ENCODE measurements at places on chromosomes 3 and 15.

DNA sequence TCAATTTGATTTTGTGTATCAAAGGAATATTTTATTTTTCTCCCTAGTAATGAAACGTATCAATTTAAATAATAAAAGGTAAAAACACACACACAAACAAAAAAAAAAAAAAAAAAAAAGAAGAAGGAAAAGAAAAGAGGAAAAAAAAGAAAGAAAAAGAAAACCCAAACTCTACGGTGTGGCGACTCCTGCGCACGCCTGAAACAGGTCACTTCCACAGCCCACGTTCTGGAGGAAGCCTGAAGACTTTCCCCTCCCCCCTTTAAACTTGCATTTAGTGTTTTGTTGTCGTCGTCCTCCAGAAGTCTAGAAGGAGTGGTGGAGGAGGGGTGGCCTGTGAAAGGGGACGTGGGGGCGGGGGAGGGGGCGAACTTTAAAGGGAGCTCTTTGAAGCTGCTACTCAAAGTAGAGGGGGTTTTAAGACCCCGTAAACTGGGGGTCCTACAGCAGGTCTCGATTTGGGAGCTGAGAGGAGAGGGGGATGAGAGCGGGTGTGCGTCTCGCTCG lies 2.3 kb upstream of the TLE3 start:
- no peak for DNase-seq

- DNase-seq: no peak
These were observed 4.6 kb downstream of the GRM2 start for GRCh38 chr3:51711352-51712037.

GRCh38 chr15:71685420-71685993 lies 124.8 kb upstream of the NR2E3 start:
- peak; percentile 47 for DNase-seq

DNA sequence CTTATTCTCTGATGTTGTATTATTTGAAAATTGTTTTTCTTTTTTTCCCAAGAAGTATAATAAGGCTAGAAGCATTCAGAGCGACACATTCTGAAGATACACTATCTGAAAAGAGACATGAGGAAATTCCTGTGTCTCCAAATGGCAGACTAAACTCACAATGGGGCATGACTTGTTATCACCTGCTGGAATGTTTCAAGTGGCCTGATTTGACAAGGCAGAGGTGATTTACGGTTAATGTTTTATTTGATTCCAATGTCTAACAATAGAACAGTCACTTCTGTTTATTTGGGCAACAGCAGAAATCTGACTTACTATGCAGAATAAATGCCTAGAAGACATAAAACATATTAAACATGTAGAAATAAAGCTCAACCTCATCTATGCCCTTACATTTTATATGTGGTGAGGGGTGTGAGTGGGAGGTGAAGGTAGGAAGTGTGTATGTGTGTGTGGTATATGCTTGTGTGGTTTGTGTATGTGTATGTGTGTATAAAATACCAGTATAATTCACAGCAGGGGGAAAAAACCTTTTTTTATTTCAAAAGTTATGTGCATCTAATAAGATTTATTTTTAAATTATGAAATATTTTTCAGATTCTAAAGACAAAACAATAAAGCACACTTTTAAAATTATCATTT lies 1051.7 kb downstream of the ROBO2 start:
- no peak for DNase-seq

DNA sequence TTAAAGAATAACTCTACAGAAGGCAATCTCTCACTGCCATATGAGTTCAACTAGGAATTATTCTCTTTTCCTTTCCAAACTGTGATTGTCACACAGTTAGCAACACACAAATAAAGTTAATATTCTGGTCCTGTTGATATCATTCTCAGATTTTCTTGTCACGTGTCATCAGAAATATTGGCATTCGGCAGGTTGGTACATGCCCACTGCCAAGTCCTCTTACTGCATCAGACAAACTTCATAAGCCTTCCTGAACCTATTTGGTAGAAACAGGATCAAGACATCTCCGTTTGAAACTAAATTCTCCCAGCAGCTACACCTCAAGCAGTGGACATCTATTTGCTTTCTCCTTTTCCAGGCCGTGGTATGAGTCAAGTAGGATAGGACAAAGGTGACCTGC lies 177.9 kb upstream of the SOX2 start:
- DNase-seq: no peak

GRCh38 chr15:56337084-56337725 lies 28.0 kb upstream of the TEX9 start:
- DNase-seq: no peak

- no peak for DNase-seq
These were observed 109.2 kb downstream of the CPNE4 start for GRCh38 chr3:131925571-131925970.

DNA sequence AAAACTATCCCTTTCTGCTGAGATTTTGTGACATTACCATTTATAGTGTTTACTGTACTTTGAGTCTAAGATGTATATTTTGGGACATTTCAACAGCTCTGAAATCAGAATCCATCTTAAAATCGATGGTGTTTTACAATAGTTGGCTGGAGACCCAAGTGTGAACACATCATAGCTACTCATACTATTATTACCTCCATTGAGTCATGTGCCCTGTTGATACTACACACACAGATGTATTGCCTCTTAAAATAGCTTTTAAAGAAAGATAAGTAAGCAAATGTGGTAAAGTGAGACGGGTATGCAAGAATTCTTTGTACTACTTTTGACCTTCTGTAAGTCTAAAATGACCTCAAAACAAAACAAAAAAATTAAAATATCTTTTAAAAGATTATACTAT lies 6.7 kb downstream of the LMOD3 start:
- DNase-seq: peak; percentile 44

DNA sequence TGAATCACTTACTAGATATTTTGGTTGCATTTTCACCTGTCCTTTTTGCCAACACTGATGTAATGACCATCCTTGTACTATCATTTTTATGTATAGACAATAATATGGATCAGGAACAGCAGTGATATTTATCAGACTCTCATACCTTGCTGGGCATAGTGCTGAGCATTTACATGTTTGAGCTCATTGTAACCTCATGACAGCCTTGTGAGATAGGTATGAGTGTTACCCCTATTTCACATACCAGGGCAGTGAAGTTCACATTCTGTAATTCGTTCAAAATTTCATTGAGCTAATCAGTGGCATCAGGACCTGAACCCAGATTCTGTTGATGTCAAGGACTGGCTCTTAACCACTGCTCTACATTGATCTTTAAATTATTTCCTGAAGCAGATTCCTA lies 221.5 kb upstream of the TBL1XR1 start:
- no peak for DNase-seq

DNA sequence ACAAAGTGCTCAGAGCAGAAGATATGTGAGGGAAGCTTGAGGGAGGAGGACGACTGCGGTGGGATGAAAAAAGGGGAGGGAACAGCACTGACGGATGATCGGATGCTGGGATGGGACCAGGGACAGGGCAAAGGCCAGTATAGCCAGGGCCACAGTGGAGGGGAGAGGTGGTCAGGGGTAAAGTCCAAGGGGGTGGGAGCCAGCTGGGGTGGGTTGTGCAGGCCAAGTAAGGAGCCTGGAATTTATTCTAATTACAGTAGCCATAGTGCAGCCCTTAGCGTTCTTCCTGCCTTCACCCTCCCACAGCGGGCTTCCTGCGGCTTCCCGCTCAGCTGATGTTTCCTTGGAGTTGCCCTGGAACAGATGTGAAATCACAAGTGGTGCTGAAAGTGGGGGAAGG lies 7.6 kb upstream of the APEH start:
- DNase-seq: no peak
